Stimulated activated naive CD4-positive, alpha-beta T cell (primary cell): ENCODE measurements at places on chromosomes 11 and 22.

- DNase-seq = no peak
Measured at GRCh38 chr11:68974421-68975194, 6.2 kb downstream of the MRGPRD start.

GRCh38 chr22:33776491-33776890 is 143.8 kb downstream of the LARGE1 start:
- no peak for DNase-seq

- no peak for DNase-seq
Measured at GRCh38 chr11:126132319-126132718, 69.7 kb upstream of the CDON start.

GRCh38 chr11:95296165-95296564 is 65.2 kb upstream of the SESN3 start:
- DNase-seq = no peak

GRCh38 chr11:441418-442274 is at the start of gene ANO9:
TSS of gene ANO9 (minus strand) at chr11:442011. CDS start at chr11:441926, 85 bp downstream.
- no peak for DNase-seq
